ENCODE measurements at places on chromosomes 7 and 10. TPM values are rescaled to one million over a fixed set of nuclear protein-coding genes. Genes with fewer than 3 reads are reported as not detected.

The GPNMB gene
- total RNA-seq = 2.7 TPM

The GSDME gene
- 40.2 TPM for total RNA-seq

The TEX47 gene
- not detected for total RNA-seq

The NEUROG3 gene
- not detected for total RNA-seq

Measured in A549 treated with CORT108297 at 1 μM for 4 hours (cell line).